Kidney epithelial cell (primary cell): ENCODE measurements at places on chromosomes 16 and 17. TPM values are rescaled to one million over a fixed set of nuclear protein-coding genes. Genes with fewer than 3 reads are reported as not detected.
A peak's percentile ranks its signal among the peaks of the same experiment; 100 is the strongest.

- no peak for DNase-seq
Observed at GRCh38 chr17:36034127-36034526, 16.4 kb upstream of the CCL23 start.

- no peak for DNase-seq
Observed at GRCh38 chr17:65246252-65246651, 109.1 kb downstream of the RGS9 start.

GRCh38 chr16:79897104-79897452, 296.5 kb upstream of the MAF start:
- DNase-seq: no peak

DNA sequence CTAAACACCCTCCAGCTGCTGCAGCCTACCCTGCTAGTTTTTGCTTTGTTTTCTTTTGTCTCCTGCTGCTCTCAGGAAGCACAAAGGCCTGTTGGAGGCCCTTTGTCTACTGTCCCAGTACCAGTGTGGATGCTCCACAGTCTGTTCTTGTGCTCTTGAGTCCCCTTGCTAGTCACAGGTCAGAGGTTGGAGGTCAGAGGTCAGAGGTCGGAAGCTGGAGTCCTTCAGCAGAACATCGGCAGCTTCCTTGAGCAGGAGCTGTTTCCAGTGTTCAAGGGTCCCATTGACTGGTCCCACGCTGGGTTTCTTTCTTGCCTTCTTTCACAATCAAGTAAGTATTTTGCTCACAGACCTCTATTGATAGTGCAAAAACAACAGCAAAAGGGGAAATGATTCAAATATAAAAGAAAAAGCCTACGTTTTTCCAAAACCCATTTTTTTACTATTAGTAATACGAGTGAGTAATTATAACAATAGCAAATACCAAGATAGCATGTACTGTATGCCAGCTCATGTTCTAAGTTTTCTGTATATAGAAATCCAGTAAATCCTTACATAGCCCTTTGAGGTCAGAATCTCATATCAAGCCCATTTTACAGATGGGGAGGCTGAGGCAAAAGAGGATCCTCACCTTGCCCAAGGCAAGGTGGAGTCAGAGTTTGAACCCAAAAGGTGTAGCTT, 10.9 kb upstream of the IL34 start:
- DNase-seq: no peak

DNA sequence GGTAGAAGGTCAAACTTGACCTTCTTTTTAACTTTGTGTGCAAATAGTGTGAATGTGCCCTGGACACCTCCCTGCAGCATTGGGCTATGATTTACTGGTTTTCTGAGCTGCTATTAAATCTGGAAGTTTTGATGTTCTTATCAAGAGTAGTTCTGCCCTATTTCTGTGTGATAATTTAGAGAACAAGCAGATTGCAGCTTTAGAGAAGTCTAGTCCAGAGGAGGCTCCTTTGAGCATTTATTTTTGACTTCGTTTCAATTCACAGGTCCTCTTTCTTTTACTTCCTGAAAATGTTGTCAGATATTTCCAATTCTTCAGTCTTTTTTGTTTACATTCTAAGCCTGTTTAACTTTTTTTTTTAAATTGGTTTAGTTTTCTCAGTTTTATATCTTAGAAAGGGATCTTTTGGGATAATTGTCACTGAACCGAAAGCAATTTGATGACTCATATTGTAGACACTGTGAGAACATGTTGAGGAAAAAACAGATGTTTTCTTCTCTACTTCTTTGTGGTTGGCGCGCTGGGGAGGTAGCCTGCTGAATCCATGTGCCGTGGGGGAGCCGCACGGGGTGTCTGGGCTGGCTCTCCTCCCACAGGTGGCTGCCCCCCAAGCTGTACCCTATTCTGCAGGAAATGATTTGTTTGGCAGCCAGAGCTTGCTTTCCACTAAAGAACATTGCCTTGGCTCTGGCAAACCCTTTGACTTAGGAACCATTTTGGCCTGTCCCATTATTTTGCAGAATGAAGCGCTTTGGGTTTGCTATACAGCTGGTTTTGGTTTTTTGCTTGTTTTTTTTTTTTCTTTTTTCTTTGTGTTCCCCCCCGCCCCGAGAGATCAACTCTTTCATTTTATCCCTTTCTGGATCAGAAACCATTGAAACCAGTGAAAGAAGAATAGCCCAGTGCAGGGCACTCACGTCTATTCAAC, 53.4 kb downstream of the MFSD11 start:
- DNase-seq: peak; percentile 37

GRCh38 chr16:50288026-50288425, 21.7 kb downstream of the ADCY7 start:
- DNase-seq: no peak

DNA sequence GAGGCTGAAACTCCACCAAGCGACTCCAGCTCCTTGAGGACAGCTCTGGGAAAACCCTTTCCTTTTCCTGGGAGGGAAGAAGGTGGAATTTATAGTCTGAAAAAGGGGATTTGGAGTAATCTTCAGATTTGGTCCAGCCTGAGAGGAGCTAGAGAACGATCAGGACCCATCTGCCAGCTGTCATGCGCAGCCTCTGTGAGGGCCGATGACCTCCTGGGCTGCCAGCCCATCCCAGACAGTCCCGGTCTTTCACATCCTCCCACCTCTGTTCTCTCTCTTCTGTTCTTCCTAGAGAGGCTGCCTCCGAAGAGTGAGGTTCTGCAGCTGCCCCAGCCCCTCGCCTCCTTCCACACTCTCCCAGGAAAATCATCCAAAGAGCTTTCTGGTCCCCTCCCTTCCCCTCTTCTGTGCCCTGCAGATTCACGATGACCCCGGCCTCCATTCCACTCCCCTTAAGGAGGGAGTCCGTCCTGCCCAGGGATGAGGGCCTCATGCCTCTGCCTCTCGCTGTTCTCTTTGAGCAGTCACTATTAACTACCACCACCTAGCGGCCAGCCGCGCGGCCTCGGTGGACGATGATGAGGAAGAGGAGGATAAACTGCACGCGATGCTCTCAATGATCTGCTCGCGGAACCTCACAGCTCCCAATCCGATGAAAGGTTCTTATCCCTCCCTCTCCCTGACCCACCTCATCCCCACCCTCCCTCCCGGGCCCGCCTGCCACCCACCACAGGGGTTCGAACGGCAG, 29.6 kb downstream of the SGSM2 start:
- DNase-seq: no peak

DNA sequence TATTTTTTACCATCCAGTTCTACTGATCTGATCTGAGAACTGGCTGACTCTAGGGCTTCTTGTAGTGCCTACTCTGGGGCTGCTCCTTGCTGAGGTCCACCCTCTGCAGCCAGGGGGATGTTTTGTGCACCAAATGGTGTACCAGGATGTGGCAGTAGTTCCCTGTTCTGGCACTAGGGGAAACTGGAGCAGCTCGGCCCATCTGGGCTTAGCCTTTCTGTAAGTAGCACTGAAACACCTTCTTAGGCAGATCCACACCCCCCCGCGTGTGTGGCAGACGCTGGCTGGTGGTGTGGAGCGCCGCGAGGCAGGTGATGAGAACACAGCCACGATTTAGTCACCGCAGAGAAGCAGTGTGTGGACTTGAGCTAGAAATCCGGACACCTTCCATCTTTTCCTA, 17.0 kb downstream of the DUSP14 start:
- no peak for DNase-seq

DNA sequence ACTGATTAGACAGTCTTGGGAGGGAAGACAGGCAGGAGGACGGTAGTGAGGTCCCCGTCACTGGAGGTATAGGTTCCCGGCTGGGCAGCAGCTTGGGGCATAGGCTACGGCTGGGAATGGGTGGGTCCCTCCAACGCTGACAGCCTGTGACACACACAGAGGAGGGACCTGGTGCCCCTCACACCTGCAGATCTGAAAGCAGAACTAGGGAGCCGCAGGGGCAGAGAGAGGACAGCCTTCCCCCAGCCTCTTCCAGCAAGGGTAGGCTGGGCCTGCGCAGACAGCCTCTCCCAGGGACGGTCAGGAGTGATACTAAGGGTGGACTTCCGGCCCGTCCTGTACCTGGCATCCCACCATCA, 2.0 kb downstream of the P2RX1 start:
- no peak for DNase-seq

DNA sequence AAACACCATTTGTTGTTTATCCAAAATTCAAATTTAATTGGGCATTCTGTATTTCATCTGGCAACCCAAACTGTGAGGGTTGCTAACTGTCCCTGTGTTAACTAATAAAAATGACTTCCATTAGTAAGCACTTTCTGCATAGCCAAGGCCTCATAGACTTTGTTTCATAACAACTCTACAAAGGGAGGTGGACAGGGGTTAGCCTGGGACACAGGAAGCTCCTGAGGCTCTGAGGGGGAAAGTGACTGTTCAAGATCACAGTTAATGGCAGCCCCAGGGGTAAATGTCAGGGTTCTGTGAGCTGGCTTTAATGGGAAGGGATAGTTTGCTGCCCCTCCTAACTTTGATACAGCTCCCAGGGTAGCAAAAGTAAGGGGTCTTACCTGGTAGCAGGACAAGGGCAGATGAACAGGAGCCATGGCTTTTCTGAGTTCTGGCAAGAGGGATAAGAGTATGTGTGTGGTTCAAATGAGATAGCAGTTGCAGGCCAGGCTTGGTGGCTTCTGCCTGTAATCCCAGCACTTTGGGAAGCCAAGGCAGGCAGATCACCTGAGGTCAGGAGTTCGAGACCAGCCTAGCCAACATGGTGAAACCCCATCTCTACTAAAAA, 2.2 kb downstream of the HEATR9 start:
- no peak for DNase-seq

GRCh38 chr17:28328325-28328724, 6.9 kb downstream of the IFT20 start:
- no peak for DNase-seq

GRCh38 chr16:5523829-5524228, 426.2 kb upstream of the EEF2KMT start:
- no peak for DNase-seq

The ADORA2B gene
- 6.6 and 13.0 TPM in 2 replicates for total RNA-seq

The CTRL gene
- total RNA-seq: 5.5 TPM in 1 of 2 replicates, not detected in the other

The RHBDL1 gene
- total RNA-seq: 0.88 and 0.96 TPM in 2 replicates

The DNAH9 gene
- total RNA-seq: 0.08 and 0.21 TPM in 2 replicates

The ITGAD gene
- total RNA-seq: not detected in 2 replicates

The NEUROD2 gene
- not detected in 2 replicates for total RNA-seq
